ENCODE measurements at places on chromosomes 5 and 9. TPM values are rescaled to one million over a fixed set of nuclear protein-coding genes. Genes with fewer than 3 reads are reported as not detected.

Gene OR1J2
- not detected for total RNA-seq

Gene PLCXD3
- 0.07 TPM for total RNA-seq

Gene ZDHHC21
- 13.8 TPM for total RNA-seq

Gene ARID3C
- not detected for total RNA-seq

Gene MEGF10
- 96.1 TPM for total RNA-seq

Gene OBP2B
- not detected for total RNA-seq

DNA sequence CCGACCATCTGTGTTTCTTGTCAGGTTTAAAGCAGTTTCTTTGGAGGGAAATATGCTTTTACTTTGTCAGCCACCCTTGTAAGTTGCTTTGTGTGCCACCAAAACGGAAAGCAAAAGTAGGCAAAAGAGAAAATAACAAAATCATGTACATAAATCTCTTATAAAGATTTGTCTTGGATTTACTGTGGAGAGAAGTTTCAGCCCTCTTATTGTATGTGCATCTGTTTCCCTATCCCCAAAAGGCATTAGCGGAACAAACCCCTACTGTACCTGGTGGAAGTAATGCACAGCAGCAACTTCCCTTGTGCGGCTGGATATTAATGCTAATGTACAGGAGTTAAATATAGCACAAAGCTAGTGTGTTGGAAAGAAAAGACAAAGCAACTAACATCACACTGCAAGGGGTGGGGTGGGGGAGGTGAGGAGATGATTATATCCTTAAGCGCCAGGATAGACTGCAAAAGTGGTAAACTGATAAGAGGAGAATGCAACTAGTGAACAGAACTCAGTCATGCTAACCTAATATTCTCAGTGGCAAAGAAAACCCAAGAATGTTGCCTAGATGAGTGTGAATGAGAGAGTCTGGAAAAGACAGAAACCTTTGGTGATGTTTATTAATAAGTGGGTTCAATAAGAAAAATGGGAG, 396.5 kb upstream of the MEF2C start:
- DNase-seq: no peak

GRCh38 chr5:14114615-14115251, 28.4 kb upstream of the TRIO start:
- DNase-seq: no peak

DNA sequence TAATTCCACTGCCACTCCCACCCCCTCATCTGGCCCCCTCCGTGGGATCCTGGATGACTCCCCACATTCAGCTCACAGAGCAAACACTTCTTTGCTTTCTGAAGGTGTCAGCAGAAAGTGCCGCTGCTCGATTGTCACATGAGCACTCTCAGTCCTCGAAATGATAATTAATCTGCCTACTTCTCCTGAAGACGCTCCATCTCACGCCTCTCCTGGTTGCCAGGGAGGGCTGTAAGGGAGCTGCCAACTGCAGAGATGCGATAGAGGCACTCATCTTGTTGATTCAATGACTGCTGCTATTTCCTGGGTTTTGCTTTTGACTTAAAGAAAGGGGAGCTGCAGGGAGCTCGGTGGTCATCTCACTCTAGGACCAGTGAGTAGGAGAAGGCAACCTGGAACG, 206.5 kb downstream of the DAB2IP start:
- DNase-seq: no peak

DNA sequence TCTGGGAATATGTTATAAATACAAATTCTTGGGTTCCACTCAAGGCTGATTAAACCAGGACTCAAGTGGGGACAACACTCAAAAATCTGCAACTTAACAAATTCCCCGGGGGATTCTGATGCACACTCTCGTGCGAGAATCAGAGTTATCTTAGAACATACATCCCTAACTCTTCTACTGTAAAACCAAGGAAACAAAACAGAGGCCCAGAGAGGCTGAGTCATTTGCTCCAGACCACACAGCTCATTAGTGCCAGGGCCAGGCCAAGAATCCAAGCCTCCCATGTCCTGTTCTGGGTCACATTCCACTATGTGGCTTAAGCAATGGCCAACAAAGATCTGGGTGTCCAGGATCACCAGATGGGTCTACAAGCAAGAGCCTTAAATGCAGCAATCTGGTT, 166.0 kb downstream of the ADAMTS12 start:
- DNase-seq: no peak

- no peak for DNase-seq
Observed at GRCh38 chr9:1048811-1049210, 1.3 kb upstream of the DMRT2 start.

DNA sequence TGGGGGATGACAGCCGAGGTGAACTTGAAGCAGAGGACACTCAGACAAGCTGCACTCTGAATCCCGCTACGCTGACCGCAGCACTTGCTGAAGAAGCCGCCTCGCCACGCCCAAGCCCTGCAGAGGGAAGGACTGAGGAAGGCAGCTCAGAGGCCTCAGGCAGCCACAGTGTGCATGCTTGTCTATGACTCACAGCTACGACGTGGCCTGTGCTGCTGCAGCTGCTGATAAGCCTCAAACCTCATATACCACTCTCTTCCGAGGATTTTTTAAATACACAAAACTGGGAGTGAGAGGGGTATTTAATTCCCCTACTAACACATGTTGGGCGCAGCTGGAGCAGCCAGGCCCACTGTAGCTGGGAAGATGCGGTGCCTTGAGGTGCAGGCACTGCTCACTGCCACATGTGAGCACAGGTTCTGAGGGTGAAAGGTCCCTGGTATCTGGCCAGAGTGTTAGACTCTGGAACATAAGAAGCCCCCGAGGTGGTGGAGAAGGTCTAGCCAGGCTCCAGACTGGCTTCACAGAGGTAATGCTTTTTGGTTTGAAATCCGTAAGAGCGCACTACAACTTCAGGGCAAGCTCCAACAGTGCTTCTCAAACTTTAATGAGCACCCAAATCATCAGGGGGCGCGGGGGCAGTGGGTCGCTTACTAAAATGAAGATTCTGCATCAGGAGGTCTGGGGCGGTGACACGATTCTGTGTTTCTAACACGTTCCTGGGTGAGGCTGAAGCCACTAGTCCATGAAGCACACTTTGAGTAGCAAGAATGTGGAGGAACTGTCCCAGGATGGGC, 196.8 kb downstream of the AUH start:
- no peak for DNase-seq

GRCh38 chr5:111158105-111158744, 66.0 kb upstream of the CAMK4 start:
- peak; percentile 86 for DNase-seq

GRCh38 chr5:157267025-157267424, 1.1 kb downstream of the CYFIP2 start:
- DNase-seq: no peak

DNA sequence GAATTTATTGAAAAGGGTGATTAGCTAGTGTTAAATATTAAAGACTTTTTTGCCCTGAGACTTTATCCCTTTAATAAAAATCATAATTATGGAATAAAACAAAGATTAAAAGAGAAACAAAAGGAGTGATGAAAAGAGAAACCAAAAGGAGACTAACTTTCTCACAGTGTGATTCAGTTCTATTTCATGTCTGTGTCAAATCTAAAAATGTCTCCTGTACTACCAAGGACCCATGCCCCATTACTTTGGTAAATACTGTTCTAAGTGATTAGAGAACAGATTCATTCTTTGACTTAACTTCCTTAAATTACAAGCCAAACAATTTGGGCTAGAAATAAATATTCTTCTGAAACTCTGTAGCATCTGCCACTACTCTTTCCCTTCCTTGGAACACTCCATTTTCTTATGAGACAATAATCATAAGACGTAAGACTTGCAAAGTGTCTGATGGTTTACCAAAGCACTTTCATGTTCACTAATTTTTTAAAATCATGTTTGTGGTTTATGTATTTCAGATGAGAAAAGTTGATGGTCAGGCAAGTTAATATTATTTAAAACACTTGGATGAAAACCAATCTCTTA, 319.0 kb downstream of the EBF1 start:
- DNase-seq: no peak

GRCh38 chr5:68331192-68332079, 115.9 kb downstream of the PIK3R1 start:
- DNase-seq: no peak

DNA sequence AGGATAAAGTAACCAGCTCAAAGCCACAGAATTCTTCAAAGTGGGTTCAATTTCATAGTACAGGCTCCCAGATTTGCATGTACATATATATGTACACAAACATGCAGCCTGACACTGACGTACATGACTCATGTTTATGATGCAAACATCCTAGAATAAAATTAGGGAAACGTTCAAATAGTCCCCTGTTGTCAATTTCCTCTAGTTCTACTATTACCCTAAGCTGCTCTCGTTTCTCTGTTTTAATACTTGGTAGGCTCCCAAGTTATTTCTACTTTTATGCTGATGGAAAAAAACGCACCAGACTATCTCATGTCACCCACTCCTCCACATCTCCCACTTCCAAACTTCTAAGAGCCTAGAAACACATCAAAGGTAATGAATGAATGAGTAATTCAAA, 229.7 kb downstream of the EPB41L4A start:
- no peak for DNase-seq

- DNase-seq: no peak
Observed at GRCh38 chr5:15992918-15993317, 186.7 kb downstream of the MARCHF11 start.

- no peak for DNase-seq
Observed at GRCh38 chr9:4573176-4573575, 82.9 kb downstream of the SLC1A1 start.

DNA sequence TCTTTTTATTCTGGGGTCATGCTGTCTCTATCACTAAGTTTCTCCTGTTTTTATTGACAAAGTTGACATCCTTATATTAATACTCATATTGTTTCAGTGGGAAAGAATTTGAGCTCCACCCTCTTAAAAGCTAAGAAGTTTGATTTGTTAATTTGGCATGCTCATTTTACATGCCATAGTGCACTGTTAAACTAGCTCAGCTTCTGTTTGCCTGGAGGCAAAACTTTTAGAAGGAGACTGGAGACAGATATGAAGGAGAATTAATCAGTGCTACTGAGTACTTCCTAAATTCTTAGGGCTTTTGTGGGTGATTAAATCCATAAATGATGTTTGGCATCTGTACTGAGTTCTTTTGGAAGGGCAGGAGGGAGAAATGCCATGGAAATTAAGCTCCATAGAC, 138.9 kb downstream of the NTRK2 start:
- no peak for DNase-seq

GRCh38 chr9:109487247-109487646, 10.9 kb downstream of the PTPN3 start:
- no peak for DNase-seq

- no peak for DNase-seq
Observed at GRCh38 chr5:33231214-33231710, 209.5 kb upstream of the TARS1 start.

DNA sequence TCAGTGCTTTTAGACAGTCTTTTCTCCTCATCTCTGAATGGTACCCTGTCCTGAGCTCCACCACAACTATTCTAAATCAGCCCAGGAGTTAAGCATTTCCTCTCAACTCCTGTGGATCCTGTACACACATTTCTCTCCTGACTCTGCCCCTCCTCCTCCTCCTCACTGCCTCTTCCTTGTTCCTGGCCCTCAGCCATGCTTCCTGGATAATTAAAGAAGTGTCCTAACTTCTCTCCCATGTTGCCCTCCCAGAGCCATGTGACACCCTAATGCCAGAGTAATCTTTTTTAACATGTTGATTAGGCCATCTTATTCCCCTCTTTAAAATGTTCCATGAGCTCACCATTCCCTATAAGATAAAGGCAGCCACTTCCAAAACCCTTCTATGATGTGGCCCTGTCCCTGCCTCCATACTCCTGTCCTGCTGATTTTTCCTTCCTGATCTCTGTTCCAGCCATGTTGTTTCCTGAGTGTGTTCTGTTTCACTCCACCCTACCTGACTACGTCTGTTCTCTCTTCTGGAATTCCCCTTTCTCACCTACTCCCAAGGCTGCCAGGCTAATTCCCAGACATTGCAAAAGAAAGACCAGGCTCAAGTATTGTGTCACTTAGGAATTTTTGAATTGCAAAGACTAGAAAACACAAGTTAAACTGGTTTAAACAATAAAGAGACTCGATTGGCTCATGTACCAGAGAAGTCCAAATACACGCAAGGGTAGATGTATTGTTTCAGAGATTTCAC, 295.2 kb downstream of the MAST4 start:
- DNase-seq: no peak

DNA sequence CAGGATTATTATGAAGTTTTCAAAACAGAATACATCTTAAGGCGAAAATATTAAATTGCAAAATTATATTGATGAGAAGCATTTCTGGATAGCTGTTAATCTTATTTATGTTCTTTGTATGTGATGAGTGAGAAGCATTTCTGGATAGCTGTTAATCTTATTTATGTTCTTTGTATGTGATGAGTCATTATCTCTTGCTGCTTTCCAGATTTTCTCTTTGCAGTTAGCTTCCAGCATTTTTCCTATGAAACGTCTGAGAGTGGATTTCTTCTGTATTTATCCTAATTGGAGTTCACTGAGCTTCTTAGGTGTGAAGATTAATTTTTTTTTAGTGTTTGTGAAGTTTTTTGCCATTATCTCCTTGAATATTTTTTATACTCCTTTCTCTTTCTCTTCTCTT, 8.2 kb downstream of the TMEM232 start:
- no peak for DNase-seq

DNA sequence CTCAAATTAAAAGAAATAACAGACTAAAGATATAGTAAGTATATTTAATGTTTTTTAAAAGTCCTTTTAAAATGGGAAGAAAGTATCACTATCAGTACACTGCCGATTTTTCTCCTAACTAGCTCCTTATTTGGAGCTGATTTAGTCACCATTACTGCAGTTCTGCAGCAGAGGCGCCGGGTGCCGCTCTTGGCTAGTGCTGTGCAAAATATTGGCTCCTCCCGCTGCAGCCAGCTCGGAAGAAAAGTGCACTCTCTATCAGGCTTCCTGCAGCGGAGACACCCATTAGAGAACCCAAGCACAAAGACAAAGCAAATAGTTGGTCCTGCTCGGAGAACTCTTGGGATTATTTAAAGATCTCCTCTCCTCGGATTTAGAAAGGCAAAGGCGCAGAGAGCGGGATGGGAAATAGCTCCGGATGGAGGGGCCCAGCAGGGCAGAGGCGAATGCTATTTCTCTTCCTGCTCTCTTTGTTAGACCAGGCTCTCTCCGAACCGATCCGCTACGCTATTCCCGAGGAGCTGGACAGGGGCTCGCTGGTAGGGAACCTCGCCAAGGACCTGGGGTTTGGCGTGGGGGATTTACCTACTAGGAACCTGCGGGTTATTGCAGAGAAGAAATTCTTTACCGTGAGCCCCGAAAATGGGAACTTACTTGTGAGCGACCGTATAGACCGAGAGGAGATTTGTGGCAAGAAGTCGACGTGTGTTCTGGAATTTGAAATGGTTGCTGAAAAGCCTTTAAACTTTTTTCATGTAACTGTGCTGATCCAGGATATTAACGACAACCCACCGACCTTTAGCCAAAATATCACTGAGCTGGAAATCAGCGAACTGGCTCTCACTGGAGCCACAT, at the start of gene PCDHGB3:
Gene PCDHGB3, plus strand, starts transcription at position 249 of the 855 bp plus-strand sequence. Its CDS starts 153 bp downstream, at position 402.
- no peak for DNase-seq

GRCh38 chr5:150258130-150258529, 31.4 kb downstream of the CAMK2A start:
- no peak for DNase-seq

GRCh38 chr5:4225741-4226140, 630.1 kb downstream of the IRX1 start:
- no peak for DNase-seq

All from neural crest cell (in vitro differentiated cells).